Left lung (tissue), 14 donors: ENCODE measurements at places on chromosomes 6 and 20.
A peak's percentile ranks its signal among the peaks of the same experiment; 100 is the strongest.

- H3K4me3 ChIP-seq, result no peak overlapping the region
- H3K27ac ChIP-seq, result no peak overlapping the region
- no peak for DNase-seq
- H3K36me3 ChIP-seq, result no peaks in the 10 kb centered on the region
- H3K4me1 ChIP-seq, result no peaks in the 10 kb centered on the region
These were observed 261.4 kb downstream of the KHDC1L start for GRCh38 chr6:72963946-72964345.

DNA sequence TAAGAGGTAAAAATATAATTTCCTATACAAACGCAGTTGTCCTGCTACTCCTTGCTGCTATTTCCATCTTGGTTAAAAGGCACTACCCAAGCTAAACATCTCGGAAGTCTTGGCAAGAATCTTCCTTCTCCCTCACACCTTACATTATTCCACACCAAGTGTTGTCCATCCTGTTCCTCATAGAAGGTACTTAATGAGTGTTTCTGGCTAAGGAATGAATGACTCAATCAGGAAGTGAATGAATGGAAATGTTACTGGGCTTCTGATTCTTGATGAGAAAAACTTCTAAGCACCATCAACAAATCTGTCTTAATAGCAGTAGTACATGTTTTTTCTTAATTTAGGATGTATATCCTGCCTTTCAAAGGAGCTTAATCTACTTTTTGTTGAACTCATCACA is 40.6 kb upstream of the RSPO3 start:
- H3K4me3 ChIP-seq, result no peak overlapping the region
- H3K4me1 ChIP-seq, result no peaks in the 10 kb centered on the region
- H3K36me3 ChIP-seq, result no peaks in the 10 kb centered on the region
- DNase-seq, result no peak

DNA sequence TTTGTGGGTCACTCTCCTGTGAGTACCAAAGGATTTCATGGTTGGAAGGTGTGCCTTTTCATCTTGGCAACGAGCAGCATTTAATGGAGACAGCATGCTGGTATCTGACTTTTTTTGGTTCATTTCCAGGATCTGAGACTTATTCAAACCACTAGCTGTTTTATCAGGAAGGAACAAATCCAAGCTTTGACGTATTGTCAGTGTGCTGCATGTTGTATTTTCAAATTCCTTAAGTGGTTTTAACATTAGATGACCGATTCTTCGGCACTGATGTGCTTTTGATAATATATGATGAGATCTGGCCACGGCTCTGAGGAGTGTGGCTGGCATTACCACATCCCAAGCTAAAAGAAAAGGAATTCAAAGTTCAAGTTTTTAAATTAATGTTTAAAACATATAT is 6.4 kb downstream of the RMND1 start:
- H3K27ac ChIP-seq, result peak overlapping the region; percentile 63
- H3K27me3 ChIP-seq, result no peaks in the 10 kb centered on the region
- no peaks in the 10 kb centered on the region for H3K36me3 ChIP-seq
- H3K4me3 ChIP-seq, result no peak overlapping the region
- H3K4me1 ChIP-seq, result peaks cover 15% of the 10 kb centered on the region

DNA sequence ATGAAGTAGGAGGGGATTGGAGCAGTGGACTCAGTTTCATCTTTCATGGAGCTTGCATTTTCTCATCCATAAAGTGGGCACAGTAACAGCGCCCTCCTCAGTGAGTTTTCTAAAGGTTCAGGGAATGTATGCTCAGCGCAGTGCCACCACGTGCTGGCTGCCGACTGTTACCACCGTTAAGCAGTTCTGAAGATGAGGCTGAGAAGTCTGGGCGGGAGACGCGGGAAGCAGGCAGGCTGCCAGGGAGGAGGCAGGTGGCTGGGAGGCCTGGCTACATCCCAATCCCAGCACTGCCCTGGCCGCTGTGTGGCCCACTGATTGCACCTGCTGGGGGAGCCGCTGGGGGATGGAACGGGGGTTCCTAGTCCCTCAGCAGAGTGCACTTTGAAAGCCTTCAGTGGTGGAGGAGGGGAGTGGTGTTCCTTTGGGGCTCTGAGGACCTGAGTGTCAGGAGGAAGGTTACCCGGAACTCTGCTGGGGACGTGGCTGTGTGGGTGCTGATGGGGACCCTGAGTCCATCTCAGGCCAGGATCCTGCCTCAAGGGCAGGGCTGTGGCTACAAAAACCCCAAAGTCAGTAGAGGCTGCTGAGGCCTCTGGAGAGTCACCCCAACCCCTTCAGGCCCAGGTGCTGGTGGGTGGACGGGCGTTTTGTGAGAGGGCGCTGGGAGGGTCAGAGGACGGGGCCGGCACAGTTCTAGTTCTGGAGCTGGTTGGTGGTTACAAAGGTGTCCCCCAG is 28.0 kb upstream of the PHACTR3 start:
- no peaks in the 10 kb centered on the region for H3K36me3 ChIP-seq
- H3K4me3 ChIP-seq, result no peak overlapping the region
- H3K27ac ChIP-seq, result no peak overlapping the region
- peaks cover 99% of the 10 kb centered on the region for H3K27me3 ChIP-seq
- DNase-seq, result no peak
